DND-41 (cell line): ENCODE measurements at places on chromosomes 5 and 9.

- DNase-seq = peak; percentile 31
Measured at GRCh38 chr5:164504141-164504772, 998.8 kb downstream of the MAT2B start.

GRCh38 chr5:124883681-124884080 is 137.2 kb upstream of the ZNF608 start:
- DNase-seq = no peak

DNA sequence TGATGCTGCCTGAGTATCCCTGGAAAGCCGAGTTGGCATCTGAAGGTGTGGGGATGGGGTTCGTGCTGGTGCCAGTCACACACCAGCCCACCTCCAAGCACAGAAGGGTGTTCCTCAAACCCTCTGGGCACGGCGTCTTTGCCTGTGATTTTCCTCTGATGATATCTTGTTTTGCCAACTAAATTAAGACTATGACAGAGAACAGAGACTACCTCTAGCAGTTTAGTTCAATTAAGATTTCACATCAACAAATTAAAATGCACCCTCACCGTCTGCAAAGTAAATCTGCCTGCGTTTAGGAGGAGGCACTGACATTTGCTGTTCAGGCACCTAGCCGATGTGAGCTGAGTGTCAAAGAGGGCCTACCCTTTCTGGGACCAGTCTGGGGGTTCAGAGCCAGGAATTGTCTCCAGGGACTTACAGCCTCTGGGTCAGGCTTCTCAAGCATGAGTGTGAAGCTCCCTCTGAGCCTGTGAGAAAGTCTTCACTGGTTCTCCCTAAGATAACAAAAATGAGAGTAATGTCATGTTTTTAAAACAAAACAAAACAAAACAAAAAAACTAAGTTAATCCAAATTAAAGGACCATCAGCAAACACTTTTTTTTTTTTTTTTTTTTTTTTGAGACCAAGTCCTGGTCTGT is 55.4 kb upstream of the CTNNA1 start:
- no peak for DNase-seq

- no peak for DNase-seq
Measured at GRCh38 chr9:105984714-105985113, 290.4 kb downstream of the TMEM38B start.

- DNase-seq = no peak
Measured at GRCh38 chr5:98637116-98637515, 136.3 kb upstream of the RGMB start.
